NCI-H187 (cell line): ENCODE measurements at places on chromosomes 12 and 14.

- DNase-seq, result no peak
Measured at GRCh38 chr12:29902043-29902442, 118.3 kb upstream of the TMTC1 start.

- DNase-seq, result no peak
Measured at GRCh38 chr12:132545955-132546354, 56.0 kb downstream of the FBRSL1 start.

DNA sequence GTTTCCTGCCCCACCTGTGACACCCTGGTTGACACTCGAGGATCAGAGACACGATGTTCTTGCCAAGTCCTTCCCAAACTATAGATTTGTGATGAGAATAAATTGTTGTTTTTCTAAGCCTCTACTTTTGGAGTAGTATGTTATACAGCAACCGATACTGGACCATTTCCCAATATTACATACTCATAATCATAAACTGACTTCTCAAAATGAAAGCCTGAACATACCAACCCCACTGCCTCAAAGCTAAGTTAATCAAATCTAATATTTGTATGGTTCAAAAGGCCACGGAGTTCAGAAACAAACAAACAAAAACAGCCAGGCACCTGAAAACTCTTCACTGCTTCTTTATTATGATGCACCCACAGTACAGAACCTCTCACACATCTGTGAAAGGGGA is 52.3 kb upstream of the GPHB5 start:
- DNase-seq, result no peak

GRCh38 chr14:68217791-68218340 is 398.3 kb downstream of the RAD51B start:
- no peak for DNase-seq
